ENCODE measurements at places on chromosomes 13 and 19.

GRCh38 chr13:34391076-34391475 is 551.0 kb upstream of the NBEA start:
- no peak for DNase-seq

GRCh38 chr13:74061926-74062595 is 72.1 kb downstream of the KLF12 start:
- DNase-seq: no peak

DNA sequence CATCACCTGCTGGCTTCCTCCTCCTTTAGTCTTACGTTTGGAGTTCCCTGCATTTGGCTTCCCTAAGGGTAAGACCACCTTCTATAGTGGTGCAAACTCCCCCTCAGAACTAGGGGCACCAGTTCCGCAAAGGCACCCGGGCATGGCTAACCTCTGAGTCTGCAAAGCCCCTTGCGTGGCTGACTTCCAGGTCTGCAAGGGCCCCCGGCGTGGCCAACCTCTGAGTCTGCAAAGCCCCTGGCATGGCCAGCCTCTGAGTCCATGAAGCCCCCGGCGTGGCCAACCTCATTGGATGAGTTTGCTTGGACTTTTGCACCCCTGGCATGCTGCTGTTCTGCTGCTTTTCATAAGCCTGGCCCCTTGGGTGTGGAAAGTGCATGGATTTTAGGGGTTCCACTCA is 5.1 kb downstream of the MCF2L start:
- DNase-seq: no peak

- DNase-seq: no peak
These were observed 7.3 kb upstream of the SIGLEC5 start for GRCh38 chr19:51637362-51637978.

DNA sequence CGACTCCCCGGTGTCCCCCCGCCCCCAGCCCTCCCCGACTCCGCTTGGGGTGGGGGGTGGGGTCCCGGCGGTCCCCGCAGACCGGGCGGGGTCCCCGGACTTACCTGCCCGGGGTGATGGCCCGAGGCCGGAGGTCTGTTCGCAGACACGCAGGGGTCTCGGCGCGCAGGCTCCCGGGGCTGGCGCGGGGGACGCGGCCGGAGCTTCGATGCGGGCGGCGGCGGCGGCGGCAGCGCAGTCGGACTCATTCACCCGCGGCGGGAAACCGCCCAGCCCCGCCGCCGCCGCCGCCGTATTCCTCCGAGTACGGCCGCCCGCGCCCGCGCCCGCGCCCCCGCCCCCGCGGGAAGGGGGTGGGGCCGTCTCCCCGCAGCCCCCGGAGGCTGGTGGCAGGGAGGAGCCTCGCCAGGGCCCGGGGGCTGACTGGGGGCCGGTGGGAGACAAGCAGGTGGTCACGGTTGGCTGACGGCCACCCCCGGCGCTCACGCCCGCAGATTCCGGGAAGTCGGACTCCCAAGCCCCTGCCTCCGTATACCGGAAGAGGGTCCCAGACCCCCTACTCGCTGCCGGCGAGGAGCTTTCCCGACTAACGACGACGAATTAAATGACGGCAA is at the start of gene C2CD4C:
C2CD4C (minus strand) TSS at position 246 of the 614 bp plus-strand sequence. CDS start 786 bp downstream, outside the sequence.
- no peak for DNase-seq

GRCh38 chr13:45256254-45256653 is 55.4 kb upstream of the KCTD4 start:
- DNase-seq: no peak

GRCh38 chr19:1440418-1440801 is 2.2 kb downstream of the RPS15 start:
- DNase-seq: no peak

DNA sequence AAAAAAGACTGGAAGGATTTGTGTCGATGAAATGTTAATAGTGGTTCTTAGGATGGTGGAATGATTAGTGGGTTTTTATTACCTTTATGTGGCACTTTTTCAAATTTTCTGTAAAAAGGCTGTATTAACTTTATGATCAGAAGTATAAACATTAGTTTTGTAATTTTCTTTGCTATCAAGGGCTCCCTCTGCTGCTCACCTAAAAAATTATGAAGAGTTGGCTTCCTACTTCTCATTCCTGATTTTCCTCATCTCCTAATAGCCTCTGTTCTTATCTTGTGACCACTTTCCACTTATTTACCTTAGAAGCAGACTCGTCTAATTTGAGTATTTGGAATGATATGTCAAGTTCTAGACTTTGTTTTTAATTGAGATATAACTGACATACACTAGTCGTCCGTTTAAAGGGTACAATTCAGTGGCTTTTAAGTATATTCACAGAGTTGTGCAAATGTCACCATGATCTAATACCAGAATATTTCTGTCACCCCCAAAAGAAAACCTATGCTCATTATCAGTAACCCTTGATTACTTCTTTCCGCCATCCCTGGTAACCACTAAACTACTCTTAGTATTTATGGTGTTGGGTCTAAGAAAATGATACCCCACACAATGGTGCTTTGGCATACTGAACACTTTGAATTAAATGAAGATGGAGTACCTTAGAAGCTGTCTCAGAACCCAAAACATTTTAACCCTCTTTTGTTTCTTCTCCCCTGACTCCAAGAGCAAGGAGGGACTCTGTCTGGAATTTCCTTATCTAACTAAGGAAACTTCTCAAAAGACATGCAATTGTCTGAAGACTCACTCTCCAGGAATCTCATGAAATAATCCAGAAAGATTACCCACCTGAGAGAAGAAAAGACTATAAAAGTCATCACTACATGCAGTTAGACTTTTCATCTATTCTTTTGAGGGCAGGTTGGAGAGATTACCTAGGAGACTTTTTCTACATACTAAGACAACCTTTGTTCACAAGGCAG is 311.3 kb downstream of the DLEU7 start:
- DNase-seq: no peak

DNA sequence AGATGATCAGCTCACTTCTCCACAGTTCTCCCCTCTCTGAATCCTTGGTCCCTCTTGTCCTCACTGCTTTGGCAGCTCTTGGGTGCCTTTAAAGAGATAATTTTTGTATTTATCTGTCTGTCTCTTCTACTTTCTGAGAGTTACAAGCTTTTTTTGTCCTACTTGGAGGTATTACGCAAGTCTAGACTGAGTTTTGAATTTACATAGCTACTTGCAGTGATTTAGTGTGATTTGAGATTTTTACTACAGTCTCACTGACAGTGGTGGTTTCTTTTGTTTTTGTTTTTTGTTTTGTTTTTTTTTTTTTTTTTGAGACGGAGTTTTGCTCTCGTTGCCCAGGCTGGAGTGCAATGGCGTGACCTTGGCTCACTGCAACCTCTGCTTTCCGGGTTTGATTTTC is 22.1 kb downstream of the URI1 start:
- DNase-seq: no peak

- no peak for DNase-seq
These were observed 639 bp downstream of the STARD13 start for GRCh38 chr13:33284916-33285315.
